Hematopoietic multipotent progenitor cell treated with erythropoietin and hydrocortisone succinate and interleukin-3 and kit ligand, for 8 days (in vitro differentiated cells): ENCODE measurements at places on chromosomes 1 and 21.

- no peak for DNase-seq
These were observed 4.4 kb downstream of the PLOD1 start for GRCh38 chr1:11938722-11939526.

- no peak for DNase-seq
These were observed 179.2 kb upstream of the FMN2 start for GRCh38 chr1:239912471-239912870.

DNA sequence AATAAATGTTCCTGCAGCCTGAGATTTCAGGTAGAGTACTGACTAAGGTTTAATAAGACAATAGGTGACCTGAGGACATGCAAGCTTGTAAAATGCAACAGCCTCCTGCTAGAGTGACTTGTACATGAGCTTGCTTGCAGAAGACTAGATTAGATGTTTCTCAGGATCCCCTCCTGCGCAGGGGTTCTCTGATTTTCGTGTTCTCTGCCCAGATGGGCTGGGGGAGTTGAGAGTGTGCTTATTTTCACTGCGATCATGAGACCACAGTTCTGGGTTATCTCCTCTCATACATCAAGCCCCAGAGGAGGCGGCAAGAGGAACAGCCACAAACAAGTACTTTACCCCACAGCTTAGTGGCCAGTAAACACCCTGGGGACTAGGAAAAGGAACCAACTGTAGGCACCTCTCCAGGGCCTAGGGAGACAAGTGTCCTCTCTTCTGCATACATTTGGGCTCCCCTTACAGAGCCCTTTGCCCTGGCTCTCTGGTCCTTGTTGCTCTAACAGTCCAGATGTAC is 8.0 kb downstream of the TMEM81 start:
- peak; percentile 4 for DNase-seq

DNA sequence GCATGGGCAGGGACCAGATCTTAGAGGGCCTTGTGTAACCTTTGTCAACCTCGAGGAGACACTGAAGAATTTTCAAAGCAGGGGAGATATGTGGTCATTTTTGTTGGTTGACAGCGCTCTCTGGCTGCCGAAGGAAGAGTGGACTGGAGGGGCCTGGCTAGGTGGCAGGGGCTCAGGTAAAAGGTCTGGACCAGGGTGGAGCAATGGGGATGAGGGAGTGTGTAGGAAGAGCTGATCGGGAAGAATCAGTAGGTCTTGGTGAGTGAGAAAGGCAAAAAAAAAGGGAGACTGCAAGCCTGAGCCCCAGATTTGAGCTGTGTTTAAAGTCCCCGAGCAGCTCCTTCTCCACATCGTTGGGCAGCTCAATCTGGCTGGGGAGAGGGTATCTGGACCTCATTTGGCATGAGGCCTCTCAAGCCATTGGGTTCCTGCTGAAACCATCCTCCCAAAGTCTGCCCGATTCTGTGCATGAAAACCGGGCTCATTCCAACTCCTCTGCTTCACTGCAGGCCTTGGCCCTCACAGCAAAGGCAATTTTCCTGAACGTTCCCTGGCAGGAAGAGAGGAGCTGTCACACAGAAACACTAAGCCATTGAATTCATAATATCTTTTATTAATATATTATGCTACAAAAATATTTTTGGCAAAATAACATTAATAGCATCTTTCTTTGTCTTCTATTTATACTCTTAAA is 237.1 kb downstream of the TRABD2B start:
- no peak for DNase-seq

DNA sequence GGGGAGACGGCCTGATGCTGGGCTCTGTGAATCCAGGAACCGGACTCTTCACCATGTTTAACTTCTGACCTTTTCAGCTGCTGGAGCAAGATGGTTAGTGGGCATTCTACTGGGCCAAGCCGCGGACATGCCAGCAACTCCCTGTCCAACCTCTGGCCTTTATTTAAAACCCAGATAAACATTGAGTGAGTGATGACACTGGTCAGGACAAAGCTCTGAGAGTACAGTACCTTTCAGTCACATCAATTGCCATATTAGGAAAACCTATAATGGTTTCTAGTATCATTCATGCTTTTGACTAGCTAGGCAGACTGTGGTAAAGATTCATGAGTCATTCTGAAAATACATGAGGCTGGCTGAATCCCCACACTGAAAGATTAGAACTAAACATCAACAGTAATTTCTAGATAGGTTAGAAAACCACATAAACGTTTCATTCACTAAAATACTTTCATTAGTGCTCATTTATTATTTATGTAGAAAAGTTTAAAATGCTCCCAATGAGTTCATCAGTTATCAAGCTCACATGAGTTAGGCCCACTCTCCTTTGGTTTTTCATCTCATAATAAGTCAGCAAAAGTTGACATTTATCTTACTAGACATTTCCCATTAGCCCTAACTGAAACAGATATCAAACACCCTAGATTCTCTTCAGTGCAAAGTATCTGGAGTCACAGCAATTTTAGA is 7.1 kb upstream of the ACTA1 start:
- no peak for DNase-seq

DNA sequence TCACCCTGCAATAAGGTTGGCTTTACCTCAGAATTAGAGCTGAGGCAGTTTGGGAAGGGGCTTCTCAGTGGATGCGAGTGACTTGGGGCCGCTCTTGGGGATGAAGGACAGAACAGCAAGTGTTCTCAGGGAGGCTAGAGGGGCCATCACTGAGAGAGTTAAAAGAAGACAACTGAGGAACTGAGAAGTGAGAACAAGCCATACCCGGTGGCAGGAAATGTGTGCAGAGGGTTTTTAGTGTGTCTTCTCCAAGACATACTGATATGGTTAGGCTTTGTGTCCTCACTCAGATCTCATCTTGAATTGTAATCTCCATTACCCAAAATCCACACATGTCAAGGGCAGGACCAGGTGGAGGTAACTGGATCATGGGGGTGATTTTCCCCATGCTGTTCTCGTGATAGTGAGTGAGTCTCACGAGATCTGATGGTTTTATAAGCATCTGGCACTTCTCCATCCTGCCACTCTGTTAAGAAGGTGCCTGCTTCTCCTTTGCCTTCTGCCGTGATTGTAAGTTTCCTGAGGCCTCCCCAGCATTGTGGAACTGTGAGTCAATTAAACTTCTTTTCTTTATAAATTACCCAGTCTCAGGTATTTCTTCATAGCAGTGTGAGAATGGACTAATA is 75.8 kb downstream of the PCBP3 start:
- DNase-seq = no peak

- peak; percentile 26 for DNase-seq
These were observed 999 bp downstream of the THAP3 start for GRCh38 chr1:6625584-6626149.

- peak; percentile 6 for DNase-seq
These were observed 167.2 kb upstream of the IRF2BP2 start for GRCh38 chr1:234776876-234777855.
